ENCODE measurements at places on chromosomes 11 and 22. TPM values are rescaled to one million over a fixed set of nuclear protein-coding genes. Genes with fewer than 3 reads are reported as not detected.
A peak's percentile ranks its signal among the peaks of the same experiment; 100 is the strongest.

DNA sequence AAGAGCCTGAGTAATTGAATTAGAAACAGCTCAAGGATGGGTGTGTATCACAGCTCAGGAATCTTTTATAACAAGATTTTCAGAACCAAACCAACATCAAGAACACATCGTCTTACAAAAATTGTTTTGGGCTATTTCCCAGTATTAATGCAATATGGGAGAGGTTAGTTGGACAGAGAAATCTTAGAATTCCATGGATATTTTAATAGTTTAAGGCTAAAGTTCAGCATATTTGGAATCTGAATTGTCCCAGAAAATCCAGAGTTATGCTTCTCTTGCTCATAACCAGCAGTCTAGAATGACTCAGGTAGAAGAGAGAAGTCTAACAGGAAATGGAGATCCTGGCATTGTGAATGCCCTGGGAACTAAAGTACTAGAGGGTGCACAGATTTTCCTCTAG is 74.6 kb downstream of the ADM start:
- no peak for DNase-seq

- DNase-seq, result no peak
Observed at GRCh38 chr11:108253176-108253575, 30.3 kb downstream of the ATM start.

DNA sequence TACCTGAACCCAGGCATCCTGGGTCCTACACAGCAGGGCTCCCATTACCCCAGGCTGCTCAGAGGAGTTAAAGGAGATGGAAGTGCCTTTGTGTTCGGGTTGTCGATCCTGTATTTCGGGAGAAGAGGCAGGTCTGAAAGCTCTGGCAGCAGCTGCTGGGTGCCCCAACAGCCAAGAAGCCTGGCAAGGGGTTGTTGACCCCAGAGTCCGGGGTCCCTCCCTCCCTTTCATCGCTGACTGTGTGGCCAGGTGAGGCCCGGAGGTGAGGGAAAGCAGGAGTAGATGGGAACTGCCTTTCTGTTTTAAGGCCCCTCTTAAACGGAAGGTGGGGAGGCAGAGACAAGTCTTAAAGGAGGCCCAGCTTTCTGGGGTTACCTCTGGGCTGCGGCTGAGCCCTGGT is 106.0 kb upstream of the SYT13 start:
- no peak for DNase-seq

DNA sequence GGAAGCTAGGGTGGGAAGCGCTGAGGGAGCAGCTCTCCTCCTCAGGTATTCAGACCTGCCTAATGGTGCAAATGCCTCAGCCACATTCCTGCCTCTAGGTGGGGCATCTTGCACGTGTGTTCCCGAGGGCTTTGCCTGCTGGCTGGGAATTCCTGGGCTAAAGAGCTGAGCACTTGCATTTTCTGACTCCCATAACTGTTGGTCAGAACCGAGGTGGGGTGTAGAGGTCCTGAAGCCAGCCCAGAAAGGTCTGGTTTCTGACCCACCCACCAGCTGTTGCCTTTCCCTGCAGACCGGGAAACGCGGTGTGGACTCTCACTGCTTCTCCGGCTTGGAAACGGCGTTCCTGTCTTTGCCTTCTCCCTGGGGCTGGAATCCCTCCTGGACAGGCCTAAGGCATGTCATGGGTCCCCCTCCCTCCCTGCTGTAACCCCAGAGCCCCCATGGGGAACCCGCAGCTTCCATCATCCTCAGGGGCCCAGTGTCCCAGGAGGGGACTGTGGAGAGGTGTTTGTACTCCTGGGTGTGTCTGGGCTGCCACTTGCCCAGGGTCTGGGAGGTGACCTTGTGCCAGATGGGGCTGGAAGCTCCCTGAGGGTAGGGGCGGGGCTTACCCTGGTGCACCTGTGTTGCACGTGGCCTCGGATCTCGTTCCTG is 24.0 kb upstream of the SMIM38 start:
- peak; percentile 57 for DNase-seq

- no peak for DNase-seq
Observed at GRCh38 chr11:64436000-64436399, 77.0 kb downstream of the RPS6KA4 start.

DNA sequence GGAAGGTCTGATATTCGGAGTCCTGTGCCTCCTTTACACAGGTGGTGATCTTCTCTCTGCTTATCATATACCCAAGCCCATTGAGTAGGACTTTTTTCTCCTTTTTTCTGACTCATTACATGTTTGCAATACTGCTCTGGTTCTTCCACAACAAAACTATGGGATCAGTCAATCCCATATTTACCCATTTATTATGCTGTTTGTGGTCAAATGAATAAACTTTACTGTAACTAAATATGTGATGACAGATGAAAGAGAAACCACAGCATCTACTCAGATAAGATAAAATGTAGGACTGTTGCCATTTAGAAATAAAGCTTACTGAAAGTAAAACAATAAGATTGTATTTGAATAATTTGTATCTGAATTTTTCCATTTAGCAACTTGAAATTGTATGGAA is 958.7 kb upstream of the FAT3 start:
- no peak for DNase-seq

GRCh38 chr11:12592283-12592682 is 81.9 kb upstream of the TEAD1 start:
- no peak for DNase-seq

DNA sequence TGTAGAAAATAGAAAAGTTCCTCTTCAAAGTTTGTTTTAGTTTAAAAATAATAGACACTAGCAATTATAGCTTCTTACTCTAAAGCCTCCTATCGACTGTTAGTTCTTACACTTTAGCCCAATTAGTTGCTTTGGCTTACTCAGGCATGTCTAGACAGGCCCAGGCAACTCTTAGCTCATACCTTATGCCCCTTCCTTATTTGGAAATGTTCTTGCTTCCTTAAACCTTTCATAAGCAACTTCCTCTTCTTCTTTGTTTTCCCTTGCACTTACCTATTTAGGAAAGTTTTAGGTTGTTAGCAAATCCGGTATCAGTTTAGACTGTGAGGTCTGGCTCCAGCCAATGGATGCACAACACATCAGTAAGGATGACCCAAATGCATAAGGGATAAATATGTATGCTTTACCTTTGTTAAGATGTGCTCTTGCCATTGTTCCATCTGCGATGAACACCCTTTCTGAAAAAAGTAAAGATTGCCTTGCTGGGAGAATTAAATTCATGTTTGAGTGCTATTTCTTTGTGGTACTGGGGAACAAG is 1277.5 kb upstream of the CNTN5 start:
- DNase-seq, result no peak

DNA sequence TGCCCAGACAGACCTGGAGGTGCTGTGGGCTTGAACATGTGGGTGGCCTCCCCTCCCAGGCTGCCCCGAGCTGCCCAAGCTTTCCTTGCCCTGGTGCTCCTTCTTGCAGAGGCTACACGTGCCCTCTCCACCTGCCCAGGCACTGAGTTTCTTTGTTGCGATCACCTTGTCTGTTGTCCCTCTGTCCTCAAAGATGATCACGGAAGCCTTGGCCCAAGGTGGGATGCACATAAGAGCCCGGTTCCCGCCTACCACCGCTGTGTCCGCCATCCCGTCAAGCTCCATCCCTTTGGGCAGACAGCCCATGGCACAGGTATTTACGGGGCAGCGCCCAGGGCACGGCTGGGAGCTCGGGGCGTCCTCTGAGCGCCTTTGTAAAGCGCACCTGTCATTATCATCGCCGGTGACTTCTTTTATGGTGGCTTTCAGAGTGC is 67.5 kb downstream of the MED15 start:
- no peak for DNase-seq

DNA sequence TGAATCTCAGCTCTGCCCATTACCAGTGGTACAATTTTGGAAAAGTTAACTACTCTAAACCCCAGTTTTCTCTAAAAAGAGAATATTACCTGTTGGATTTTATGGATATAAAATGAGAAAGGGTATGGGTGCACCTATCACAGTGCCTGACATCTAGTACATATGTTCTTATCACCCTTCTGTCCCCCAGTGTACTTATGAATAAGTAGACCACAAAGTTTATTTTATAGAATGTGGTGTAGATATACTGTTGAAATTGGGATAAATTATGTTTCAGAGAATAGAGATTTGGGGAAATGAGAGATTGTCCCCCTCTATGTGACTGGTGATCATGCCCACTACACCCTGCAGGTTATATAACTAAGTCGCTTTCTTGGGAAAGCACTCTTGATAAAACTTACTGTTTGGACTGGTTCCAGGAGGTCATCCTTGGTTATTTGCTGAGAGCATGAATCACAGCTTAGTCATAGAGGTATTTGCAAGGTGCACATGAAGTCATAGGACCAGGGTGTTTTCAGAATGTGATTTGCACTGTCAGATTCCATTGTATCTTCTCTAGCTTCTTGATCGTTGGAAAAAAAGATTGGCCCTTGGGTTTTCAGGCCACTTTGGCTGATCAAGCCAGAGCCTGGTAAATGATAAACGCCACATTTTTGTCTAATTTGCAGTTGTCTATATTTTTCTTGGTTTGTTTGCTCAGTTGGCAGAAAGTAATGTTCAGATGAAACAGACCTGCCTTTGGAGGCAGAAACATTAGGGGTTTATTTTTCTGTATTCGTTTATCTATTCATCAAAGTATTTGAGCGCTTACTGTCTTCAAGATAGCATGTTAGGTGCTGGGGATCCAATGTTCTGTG is 21.3 kb downstream of the STX3 start:
- DNase-seq, result no peak

GRCh38 chr11:66887526-66887925 is 30.7 kb downstream of the LRFN4 start:
- DNase-seq, result no peak

GRCh38 chr11:78820741-78821140 is 246.1 kb upstream of the NARS2 start:
- no peak for DNase-seq

GRCh38 chr11:132174362-132175255 is 804.2 kb downstream of the NTM start:
- no peak for DNase-seq

GRCh38 chr11:121907379-121907778 is 208.6 kb downstream of the BLID start:
- DNase-seq, result no peak

DNA sequence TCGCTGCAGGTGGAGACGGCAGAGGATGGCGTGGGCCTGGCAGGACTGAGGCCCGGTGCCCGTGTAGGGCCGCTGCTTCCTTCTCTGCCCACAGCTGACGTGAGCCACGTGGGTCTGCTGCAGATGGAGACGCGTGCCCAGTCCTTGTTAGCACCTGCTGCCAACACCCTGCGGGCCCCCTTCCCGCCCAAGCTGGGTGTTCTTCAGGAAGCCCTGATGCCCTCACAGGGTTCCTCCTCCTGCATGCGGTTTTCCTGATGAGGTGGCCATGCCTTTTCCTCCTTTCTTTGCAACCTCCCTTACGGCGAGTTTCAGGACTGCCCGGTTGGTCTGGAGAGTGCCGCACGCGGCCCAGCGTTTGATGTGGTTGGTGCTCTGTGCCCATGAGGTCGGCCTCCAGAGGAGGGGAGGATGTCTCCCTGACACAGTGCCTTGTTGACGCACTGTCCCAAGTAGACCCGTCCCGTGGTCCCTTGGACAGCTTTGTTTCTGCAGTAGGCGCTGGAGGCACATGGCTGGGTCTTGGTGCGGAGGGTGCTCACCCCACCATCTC is 44.7 kb downstream of the AP2A2 start:
- no peak for DNase-seq

GRCh38 chr11:70324376-70325115 is 54.1 kb downstream of the PPFIA1 start:
- DNase-seq, result no peak

DNA sequence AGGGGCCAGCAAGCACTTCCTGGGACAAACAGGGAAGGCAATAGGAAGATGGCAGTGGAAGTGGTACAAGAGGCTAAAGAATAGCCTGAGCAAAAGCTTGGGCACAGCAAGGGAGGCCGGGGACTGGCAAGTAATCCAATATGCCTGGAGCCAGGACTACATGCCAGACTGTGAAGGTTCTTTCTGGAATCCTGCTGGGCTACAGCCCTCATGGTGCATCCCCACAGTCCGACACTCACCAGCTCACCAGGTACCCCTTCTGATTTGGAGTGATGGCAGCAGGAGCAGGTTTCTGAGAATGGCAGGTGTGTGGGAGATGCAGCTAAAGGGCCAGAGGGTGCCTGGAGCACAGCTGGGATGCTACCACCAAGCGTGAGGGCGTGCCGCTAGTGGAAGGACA is 32.2 kb upstream of the POGLUT3 start:
- no peak for DNase-seq

DNA sequence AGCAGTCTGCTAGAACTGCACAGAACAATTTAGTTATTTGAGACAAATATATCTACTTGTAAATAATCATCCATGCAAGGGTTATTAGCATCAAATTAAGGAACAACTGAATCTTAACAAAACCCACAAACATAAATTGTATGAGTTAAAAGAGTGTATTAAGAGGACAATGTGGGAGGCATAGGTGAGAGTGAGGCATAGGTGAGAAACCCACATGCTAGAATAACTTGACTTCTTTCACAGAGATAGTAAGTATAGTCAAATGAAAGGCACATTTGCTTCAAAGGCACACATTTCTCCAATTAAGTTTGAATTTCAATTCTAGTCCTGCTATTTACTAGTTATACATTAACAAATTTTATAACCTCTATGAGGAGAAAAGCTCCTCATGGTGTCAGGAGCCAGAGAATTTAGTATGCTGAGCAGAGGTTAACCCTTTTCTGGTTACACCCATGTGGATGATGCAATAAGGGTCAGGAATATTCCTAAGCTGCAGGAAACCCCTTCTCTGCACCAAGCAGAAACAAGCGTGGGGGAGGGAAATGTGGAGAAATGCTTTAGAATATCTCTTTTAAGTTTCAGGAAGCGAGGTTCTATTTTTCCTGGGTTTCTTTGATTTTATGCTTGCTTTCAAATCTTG is 264.2 kb downstream of the GRM5 start:
- DNase-seq, result no peak

GRCh38 chr22:19855504-19856409 is 1.1 kb upstream of the GNB1L start:
- DNase-seq, result no peak

DNA sequence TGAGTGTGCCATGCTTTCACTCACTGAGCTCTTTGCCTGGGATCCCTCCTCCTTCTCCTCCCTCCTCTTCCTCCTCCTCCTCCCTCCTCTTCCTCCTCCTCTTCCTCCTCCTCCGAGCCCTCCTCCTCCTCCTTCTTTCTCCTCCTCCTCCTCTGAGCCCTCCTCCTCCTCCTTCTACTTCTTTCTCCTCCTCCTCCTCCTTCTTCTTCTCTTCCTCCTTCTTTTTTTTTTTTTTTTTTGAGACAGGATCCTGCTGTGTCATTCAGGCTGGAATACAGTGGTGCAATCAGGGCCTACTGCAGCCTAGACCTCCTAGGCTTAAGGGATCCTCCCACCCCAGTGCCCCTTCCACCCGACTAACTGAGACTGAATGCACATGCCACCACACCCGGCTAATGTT is 62.3 kb downstream of the DEUP1 start:
- DNase-seq, result no peak

- DNase-seq, result no peak
Observed at GRCh38 chr11:120316880-120317688, 8.0 kb upstream of the TLCD5 start.

The ESAM gene
- 1.1 TPM for total RNA-seq

The OSM gene
- not detected for total RNA-seq

The THAP7 gene
- 35.4 TPM for total RNA-seq

The CREB3L1 gene
- total RNA-seq, result 0.75 TPM

The MMP1 gene
- not detected for total RNA-seq

The TBX10 gene
- total RNA-seq, result not detected

The GALNT18 gene
- total RNA-seq, result 2.8 TPM

The KRTAP5-2 gene
- total RNA-seq, result not detected

The VWCE gene
- 42.0 TPM for total RNA-seq

The STK33 gene
- total RNA-seq, result 17.3 TPM
